ENCODE measurements at places on chromosomes 6 and 20.

DNA sequence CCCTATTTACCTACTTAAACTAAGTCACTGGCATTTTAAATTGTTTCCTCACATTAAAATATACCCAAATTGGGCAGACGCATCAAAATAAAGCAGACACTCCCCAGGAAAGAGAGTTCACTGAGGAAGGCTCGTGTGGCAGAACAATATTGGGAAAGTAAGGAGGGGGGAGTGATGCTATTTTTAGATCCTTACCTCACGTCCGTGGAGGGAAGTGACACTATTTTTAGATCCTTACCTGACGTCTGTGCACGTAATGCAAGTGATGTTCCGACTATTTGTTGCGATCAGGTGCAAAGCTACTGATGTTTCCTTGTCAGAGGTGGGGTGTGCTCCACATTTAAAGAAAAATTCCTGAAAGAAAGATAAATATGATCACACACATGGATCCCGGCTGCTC is 699.2 kb upstream of the AGPAT4 start:
- DNase-seq, result no peak

DNA sequence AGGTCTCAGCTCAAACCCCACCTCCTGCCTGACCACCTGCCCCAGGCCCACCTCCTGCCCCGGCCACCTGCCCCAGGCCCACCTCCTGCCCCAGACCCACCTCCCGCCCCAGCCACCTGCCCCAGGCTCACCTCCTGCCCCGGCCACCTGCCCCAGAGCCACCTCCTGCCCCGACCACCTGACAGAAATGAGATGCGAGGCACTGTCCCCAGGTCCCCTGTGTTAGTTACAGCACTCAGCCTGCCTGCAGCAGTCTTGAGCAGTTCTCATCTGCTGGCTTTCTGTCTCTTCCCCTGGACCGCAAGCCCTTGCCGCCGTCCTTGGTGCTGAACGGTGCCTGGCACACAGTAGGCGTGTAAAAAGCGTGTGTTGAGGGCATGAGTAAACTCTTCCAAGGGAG is 79.5 kb downstream of the CDH4 start:
- DNase-seq, result no peak

GRCh38 chr6:15386756-15387112 is 140.9 kb downstream of the JARID2 start:
- no peak for DNase-seq

GRCh38 chr6:43608310-43608763 is 20.7 kb downstream of the GTPBP2 start:
- peak; percentile 29 for DNase-seq

GRCh38 chr6:26514984-26515383 is 14.9 kb downstream of the BTN1A1 start:
- DNase-seq, result no peak

- DNase-seq, result no peak
Observed at GRCh38 chr6:70135219-70136160, 167.4 kb downstream of the COL9A1 start.

- DNase-seq, result no peak
Observed at GRCh38 chr6:21604081-21604480, 10.5 kb downstream of the SOX4 start.

GRCh38 chr6:44004625-44005506 is 122.4 kb downstream of the MRPL14 start:
- DNase-seq, result no peak

DNA sequence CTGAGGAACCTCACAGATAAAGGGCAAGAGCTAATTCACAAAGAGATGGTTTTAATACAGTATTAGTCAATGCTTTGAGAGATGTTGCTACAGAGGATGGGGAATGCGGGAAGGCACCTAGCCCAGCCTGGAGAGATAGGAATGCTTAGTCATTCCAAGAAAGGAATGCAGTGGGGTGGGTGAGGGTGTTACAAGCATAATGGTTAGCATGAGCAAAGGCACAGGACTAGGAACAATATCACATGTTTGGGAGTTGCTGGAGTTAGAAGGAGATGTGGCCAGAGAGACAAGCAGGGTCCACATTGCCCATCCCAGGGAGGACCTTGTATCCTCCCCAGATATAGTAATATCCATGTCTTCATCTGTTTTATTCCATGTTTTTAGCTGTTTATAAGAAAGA is 107.0 kb upstream of the OGFRL1 start:
- DNase-seq, result no peak

GRCh38 chr6:140485740-140486449 is 1111.4 kb upstream of the CITED2 start:
- DNase-seq, result no peak

- no peak for DNase-seq
Observed at GRCh38 chr6:45260696-45261095, 67.4 kb upstream of the RUNX2 start.

GRCh38 chr6:143556529-143556928 is 45.0 kb upstream of the FUCA2 start:
- no peak for DNase-seq

DNA sequence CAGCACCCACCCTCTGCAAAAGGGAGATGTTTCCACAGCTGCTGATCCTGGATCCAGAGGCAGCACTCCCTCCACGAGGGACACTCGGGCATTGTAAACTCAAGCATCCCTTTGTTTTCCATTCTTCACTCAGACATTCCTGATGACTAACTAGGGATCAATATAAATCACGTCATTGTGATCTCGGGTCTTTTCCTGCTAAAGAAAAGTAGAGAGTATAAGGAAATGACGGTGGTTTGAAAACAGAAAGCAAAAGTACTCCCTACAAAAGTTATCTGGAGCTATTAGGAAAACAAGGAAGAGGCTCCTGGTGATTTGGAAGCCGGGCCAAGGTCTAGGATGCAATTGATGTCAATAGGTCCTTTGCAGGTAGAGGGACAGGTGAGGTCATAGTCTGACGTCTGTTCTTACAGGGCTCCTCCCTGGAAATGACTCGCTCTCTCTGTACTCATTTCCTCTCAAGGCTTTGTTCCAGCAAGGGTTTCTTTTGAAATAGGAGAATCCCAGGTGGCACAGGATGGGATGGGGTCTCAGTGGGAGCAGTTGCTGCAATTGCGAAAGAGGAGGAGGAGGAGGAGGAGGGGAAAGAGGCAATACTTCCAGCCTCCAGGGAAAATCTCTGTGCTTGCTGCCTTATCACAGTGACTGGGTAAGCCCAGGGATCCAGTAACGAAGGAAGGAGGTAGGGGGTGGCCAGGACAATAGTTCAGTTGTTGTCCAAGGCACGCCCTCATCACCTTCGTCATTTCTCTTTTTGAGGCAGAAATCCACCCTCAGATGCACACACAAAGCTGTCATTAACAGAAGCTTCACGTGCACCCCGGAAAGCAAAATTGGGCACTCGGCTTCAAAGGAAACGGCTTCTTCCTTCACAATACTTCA is 222.8 kb downstream of the LY86 start:
- DNase-seq, result no peak

GRCh38 chr6:19697744-19698290 is 139.4 kb upstream of the ID4 start:
- no peak for DNase-seq

GRCh38 chr6:165825256-165825815 is 162.3 kb upstream of the PDE10A start:
- no peak for DNase-seq

- DNase-seq, result no peak
Observed at GRCh38 chr6:133392015-133392414, 150.9 kb downstream of the EYA4 start.

DNA sequence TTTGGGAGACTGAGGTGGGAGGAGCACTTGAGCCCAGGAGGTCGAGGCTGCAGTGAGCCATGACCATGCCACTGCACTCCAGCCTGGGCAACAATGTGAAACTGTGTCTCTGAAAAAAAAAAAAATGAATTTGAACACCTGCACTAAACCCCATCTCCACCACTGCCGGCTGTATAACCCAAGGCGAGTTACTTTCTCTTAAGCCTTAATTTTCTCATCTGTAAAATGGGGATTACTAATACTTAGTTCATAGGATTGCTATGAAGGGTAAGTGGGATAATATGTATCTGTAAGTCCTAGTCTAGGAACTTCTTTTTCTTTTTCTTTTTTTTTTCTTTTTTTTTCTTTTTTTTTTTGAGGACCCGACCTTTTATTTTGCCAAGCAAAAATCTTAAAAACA is 61.5 kb downstream of the SHLD1 start:
- no peak for DNase-seq

DNA sequence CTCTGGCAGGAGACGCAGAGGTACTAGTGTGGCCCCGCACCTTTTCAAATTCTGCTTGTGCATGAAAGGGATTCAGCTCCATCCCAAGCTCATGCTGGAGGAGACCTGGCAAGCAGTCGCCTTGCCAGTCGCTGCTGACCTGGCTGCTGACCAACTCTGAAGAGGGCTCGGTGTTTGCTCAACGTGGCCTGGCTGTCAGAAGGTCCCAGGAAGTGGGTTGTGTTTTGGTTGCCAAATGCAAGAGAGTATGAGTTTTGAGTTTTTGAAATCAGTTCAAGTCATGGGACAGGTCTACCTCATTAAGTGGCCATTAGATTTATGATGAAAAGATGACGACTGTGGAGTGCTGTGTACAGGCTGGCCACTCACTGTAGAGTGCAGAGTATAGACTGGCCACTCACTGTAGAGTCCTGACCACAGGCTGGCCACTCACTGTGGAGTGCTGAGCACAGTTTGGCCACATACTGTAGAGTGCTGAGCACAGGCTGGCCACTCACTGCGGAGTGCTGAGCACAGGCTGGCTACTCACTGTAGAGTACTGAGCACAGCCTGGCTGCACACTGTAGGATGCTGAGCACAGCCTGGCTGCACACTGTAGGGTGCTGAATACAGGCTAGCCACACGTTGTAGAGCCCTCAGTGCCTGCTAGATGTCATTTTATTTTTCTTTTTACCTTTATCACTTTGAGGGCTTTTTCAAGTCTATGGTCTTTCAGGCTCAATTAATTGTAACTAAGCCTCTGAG is 193.9 kb downstream of the ZNF217 start:
- no peak for DNase-seq

DNA sequence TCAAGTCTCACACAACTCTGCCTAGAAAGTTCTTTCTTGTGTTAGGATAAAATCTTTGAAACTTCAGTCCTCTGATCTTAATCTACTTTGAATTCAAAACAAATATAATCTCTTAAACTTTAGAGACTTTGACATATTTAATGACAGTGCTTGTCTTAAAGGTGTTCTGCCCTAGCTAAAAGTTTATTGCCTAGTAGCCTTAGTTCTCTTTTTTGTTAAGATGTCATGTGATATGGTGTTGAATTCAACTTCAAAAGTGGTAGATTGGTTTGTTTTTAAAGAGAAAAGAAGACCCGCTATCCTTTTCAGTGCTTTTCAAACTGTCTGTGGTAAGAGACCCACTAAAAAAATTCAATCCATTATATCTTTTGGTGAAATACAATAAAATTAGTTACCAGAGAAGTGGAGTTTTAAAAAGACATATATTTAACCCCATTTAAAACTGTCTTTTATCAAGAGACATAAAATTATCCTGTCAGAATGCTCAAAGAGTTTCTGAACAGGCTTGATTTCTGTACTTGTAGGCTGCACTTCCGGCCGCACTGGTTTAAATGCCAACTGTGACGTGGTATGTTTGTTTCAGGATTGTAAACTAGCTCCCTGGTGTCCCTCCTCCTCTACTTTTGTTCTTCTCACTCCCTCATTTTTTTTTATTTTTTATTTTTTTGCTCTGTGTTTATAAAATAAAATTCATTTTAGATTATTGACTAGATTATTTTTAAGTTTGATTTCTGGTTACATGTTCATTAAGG is 76.5 kb downstream of the QKI start:
- no peak for DNase-seq

DNA sequence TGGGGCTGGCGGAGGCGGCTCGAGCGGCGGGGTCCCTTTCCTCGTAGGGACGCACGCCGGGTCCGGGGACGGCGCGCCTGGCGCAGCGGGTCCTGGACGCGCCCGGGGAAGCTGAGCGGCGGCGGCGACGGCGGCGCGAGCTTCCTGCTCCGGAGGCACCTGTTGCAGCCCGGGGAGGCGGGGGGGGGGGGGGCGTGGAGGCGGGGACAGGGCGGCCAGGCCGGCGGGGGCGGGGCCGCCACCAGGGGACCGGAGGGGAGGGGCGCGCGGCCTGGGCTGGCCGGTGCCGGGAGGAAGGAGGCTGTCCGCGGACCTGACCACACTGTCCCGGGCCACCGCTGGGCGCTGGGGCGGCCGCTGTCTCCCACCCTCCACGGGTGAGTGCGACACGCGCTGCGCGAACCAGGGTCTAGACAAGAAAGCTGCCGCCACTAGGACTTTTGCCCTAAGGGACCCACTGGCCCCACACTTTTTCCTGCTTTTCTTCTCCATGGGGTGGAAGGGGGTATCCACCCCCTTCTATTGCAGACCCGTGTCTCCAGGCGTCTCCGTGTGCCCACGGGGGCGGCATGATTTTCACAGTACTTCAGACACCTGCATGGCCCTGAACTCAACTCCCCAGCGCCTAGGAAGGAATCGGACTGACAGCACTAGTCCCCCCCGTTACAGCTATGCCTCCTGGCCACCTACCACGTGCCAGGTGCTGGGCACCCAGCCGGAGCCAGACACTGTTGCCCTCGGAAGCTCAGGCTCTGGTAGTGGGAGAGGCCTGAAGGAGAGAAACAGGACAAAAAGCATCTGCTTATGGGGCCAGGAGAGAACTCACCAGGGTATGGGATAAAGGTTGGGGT is at the start of gene NFATC2:
Gene NFATC2 (minus strand): TSS at position 149 of the 851 bp plus-strand sequence. CDS start 220 bp downstream, outside the sequence.
- DNase-seq, result no peak

GRCh38 chr6:33840048-33840926 is 36.5 kb upstream of the MLN start:
- DNase-seq, result peak; percentile 76

- DNase-seq, result no peak
Observed at GRCh38 chr6:137133122-137133521, 40.3 kb downstream of the IL22RA2 start.

GRCh38 chr6:136784910-136785746 is 7.1 kb downstream of the MAP3K5 start:
- peak; percentile 59 for DNase-seq

- no peak for DNase-seq
Observed at GRCh38 chr6:111805511-111806164, 67.6 kb downstream of the FYN start.

GRCh38 chr6:120237221-120237620 is 887.7 kb upstream of the MAN1A1 start:
- no peak for DNase-seq

- no peak for DNase-seq
Observed at GRCh38 chr6:37205175-37205996, 35.4 kb downstream of the PIM1 start.

DNA sequence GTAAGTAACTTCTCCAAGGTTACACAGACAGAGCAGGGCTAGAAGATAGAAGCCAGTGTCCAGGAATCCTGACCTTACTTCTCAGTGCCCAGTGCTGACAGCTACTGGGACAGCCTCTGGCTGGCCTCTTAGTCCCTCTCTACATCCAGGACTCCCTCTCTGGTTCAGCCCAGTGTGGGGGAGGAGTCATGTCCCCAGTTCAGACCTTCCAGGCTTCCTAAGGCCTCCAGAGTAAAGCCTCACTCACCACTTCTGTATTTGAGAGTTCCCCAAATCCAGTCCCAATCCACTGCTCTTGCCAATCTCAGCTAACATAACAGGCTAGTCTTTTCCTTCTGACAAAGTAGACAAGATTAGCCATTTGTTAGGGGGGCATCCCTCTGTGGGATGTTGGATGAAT is 36.9 kb upstream of the EPB41L1 start:
- DNase-seq, result no peak

All from GDM1 (cell line).